Stimulated activated CD4-positive, alpha-beta T cell treated with anti-CD3 and anti-CD28 coated beads, Interleukin-2, amount 100 ng/mL, for 4 hours (primary cell): ENCODE measurements at places on chromosomes 16 and 17.
A peak's percentile ranks its signal among the peaks of the same experiment; 100 is the strongest.

DNA sequence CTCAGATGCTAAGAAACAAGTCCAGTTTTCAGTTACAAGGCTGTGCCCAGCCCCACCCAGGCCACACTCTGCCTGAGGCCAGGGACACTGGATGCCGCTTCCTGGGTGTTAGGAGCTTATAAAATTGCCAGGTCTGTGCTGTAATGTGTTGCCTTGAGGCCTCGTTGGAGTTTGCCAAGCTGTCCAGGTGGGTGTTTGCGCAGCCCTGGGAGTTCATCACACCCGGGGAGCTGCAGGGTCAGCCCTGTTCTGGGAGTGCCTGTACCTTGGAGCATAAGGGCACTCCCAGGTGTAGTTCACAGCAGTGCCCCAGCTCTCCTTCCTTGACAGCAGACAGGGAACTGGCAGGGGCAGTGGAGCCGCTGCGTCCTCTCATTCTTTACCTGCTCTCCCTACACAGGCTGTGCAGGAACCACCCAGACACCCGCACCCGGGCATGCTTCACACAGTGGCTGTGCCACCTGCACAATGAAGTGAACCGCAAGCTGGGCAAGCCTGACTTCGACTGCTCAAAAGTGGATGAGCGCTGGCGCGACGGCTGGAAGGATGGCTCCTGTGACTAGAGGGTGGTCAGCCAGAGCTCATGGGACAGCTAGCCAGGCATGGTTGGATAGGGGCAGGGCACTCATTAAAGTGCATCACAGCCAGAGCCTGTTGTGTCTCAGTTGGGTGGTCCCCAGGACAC lies 1.6 kb downstream of the GFER start:
- no peak for DNase-seq

GRCh38 chr17:31487648-31488263 lies 96.3 kb downstream of the RAB11FIP4 start:
- DNase-seq, result peak; percentile 97

GRCh38 chr16:67399749-67400704 lies 6.7 kb upstream of the TPPP3 start:
- no peak for DNase-seq

GRCh38 chr17:59631276-59631675 lies 11.6 kb downstream of the CLTC start:
- DNase-seq, result no peak

GRCh38 chr16:15513156-15513555 lies 78.8 kb downstream of the BMERB1 start:
- DNase-seq, result no peak

DNA sequence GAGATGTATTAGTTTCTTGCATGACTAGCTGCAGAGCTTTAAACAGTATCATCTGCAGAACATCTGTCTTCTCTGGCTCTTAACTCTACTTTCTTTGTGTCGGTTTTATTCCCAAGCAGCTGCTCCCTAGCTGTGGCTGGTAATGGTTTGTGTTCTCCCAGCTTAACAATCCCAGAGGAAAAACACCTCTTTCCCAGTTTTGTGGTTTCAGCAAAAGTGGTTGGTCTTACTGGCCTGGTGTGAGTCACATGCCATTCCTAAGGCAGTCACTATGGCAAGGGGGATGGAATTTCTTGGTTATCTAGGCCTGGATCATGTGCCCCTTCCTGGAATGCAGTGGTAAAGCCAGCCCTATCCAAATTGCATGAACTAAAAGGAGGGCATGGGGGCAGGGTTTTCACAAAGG lies 27.5 kb downstream of the OMG start:
- no peak for DNase-seq

GRCh38 chr17:7644775-7645174 lies 6.0 kb upstream of the ATP1B2 start:
- DNase-seq, result no peak

DNA sequence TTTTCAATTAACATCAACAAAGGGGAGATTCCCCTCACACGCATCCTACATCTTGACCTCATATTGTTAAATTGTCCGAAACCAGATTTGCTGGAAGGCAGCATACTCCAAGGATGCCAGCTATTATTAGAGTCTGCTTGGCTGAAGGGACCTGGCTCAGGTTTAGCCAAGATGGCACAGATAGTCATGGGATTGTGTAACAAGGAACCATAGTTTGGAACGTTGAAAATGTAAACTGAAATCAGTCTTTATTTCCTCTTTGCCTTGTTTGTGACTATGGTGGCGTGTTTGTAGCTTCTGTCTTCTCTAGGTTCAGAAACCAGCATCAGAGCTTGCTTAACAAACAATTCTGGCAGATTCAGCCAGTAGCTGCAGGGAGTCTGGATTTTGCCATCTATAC lies 5.9 kb downstream of the ARSG start:
- DNase-seq, result no peak

- no peak for DNase-seq
Observed at GRCh38 chr16:56684256-56684925, 2.1 kb downstream of the MT1X start.

DNA sequence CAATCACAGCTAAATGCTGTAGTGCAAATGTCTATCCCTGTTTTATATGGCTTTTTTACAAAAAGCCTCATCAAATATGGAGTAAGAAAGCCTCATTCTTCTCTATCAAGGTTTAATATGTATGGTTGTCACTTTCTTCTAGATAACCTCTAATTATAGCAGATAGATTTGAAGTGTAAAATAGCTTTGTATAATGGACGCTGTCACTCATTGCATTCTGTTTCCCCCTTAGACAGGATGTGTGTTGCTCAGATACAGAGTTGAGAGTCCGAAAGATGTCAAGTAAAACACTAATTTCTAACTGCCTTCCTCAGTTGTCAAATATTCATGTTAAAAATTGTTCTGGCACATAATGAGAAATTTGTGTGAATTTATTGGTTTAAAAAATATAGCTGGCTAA lies 88.0 kb downstream of the NLK start:
- no peak for DNase-seq

- peak; percentile 80 for DNase-seq
Observed at GRCh38 chr17:30831663-30832437, at the start of gene ATAD5. TSS of gene ATAD5 (plus strand) at chr17:30831966. CDS start at chr17:30832348, 382 bp downstream.

- no peak for DNase-seq
Observed at GRCh38 chr17:60455378-60455777, 33.1 kb downstream of the CHCT1 start.

- no peak for DNase-seq
Observed at GRCh38 chr17:30950669-30951399, 20.0 kb upstream of the RNF135 start.

- no peak for DNase-seq
Observed at GRCh38 chr16:64830653-64831052, 291.2 kb downstream of the CDH11 start.

DNA sequence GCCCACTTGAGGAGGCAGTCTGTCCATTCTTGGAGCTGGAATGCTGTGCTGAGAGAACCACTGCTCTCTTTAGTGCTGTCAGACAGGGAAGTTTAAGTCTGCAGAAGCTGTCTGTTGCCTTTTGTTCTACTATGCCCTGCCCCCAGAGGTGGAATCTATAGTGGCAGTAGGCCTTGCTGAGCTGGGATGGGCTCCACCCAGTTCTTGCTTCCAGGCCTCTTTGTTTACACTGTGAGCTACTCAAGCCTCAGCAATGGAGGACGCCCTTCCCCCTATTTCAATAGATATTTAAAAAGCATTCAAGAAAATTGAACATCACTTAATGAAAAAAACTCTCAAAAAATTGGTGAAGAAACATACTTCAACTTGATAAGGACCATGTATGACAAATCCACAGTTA lies 313.5 kb downstream of the PHKB start:
- DNase-seq, result no peak

- DNase-seq, result peak; percentile 7
Observed at GRCh38 chr17:49748791-49749190, 15.1 kb downstream of the FAM117A start.

DNA sequence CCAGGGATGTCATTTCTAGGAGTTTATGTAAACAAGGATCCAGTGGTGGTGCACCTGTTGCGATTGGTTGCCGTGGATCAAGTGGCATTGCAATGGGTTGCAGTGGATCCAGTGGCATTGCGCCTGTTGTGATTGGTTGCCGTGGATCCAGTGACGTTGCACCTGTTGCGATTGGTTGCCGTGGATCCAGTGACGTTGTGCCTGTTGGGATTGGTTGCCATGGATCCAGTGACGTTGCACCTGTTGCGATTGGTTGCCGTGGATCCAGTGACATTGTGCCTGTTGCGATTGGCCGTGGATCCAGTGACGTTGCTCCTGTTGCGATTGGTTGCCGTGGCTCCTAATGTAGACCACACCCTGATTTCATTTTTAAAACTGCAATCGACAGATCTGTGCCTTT lies 56.2 kb upstream of the CRISPLD2 start:
- DNase-seq, result no peak

DNA sequence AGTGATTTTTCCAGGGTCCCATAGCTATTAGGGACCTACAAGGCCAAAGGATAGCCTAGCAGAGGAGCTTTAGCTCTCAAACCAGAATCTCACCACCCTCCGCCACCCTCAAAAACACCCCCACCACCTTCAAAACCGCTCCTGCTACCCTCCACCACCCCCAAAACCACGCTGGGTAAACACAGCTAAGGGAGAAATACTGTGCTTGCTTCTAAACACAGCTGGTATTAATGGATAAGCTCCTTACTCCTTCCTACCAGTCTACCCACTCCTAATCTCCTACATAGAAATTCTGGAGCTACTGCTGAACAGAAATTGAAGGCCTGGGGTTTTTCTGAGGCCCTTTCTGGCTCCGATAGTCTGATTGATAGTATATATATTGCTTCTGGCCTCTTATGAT lies 2.2 kb upstream of the LPCAT2 start:
- DNase-seq, result no peak

DNA sequence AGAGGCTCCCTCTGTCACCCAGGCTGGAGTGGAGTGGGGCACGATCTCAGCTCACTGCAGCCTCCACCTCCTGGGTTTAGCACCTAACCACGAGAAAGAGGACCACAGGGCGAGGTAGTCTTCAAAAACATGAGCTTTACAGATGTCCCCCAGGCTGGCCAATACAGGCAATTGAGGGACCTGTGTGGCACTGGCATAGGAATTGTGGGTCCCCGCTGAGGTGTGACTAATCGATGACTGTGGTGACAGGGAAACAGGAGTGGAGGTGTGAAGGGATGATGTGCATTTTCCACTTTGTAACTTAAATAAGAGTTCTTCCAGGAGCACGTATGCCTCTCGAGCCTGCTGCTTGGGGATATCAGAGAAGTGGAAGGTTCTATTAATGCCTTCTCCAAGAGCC lies 12.6 kb upstream of the ARHGAP17 start:
- peak; percentile 33 for DNase-seq

- no peak for DNase-seq
Observed at GRCh38 chr16:76409706-76410105, 132.5 kb downstream of the CNTNAP4 start.

GRCh38 chr17:6374761-6375312 lies 60.1 kb downstream of the AIPL1 start:
- peak; percentile 49 for DNase-seq

- DNase-seq, result no peak
Observed at GRCh38 chr16:75761108-75761507, 34.8 kb upstream of the CPHXL start.

DNA sequence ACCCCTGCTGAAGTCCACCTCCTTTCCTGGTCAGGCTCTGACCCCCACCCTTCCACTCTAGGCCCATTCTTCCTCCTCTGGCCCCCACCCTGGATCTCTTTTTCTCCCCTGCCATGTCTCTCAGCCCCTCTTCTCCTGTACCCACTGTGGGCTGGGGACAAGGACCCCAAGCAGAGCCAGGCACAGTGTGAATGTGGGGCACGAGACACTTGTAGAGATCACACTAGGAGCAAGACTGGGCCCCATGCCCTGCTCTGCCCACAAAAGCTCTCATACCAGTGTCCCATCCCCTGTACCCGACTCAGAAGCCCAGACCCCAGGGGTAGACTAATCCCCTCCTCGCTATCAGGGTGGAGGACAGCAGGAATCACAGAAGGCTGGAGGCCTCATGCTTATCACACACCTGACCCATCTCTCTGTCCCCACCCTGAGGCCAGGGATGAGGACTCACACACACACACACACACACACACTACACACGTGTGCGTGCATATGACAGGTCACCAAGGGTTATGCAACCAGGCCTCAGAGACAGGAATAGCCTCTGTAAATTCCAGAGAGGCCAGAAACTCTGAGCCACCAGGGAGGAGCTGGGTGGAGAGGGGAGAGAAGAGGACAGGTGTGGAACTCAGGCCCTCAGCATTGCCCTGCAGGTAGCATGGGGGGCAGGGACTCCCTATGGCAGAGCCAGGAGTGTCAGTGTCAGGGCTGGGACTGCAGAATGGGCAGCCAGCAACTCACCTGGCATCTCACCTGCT lies 21.1 kb downstream of the ARHGAP27 start:
- no peak for DNase-seq

GRCh38 chr16:14492614-14493013 lies 137.4 kb downstream of the PARN start:
- no peak for DNase-seq

DNA sequence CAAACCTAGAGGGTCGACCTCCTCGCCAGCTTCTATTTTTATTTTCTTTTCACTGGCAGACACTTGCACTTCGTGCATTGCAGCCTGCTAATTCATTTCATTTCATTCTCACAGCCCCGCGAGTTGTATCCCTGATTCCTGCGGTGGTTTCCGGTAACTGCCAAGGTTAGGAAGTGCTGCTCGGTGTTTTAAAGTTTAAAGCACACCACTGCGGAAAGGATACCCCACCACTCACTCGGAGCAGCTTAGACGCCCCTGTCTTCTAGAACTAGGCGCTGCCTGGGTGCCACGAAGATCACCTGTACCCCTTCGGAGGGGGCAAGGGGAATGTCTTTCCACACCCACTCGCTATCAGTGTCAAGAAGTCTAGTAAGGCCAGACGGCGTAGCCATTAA lies 509 bp downstream of the CNEP1R1 start:
- peak; percentile 4 for DNase-seq

GRCh38 chr16:79970551-79971236 lies 370.2 kb upstream of the MAF start:
- no peak for DNase-seq

- no peak for DNase-seq
Observed at GRCh38 chr17:17347956-17348871, 45.0 kb downstream of the NT5M start.

DNA sequence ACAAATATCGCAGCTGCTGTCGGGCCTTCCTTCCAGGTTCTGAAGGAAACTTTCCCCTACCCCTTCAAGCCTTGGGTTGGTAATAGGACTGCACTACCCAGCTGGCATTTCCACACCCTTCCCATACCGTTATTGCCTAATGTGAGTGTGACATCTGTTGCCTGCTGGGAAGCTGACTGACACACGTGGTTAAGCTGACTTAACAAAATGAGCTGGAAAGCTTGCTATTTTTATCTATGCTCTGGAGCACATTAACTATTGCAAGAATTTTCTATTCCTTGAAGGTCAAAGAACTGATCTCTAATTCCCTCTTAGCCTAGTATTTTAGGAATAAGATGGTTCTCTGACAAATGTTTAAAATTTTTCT lies 79.5 kb downstream of the PMP22 start:
- DNase-seq, result no peak

- no peak for DNase-seq
Observed at GRCh38 chr17:75504347-75505151, 10.8 kb downstream of the CASKIN2 start.
